Amygdala (tissue), 56 donors: ENCODE measurements at places on chromosomes 5 and 9.

DNA sequence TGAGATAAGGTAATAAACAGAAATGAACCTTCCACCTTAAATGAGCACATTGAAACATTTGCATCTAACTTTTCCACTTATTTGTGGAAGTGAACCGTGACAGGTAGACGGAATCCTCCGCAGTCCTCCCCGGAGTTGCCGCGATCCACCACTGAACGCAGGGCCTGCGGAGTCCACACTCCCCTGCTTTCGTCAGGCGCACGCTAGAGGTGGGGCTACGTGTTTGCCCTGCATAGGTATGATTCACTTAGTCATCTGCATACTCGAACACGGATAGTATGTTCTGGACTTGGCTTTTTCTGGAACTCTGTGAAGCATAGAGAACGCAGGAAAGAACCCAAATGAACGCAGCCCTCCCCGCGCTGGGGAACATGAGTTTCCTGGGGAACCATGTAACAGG is 272.8 kb upstream of the IRX4 start:
- no peak for DNase-seq

DNA sequence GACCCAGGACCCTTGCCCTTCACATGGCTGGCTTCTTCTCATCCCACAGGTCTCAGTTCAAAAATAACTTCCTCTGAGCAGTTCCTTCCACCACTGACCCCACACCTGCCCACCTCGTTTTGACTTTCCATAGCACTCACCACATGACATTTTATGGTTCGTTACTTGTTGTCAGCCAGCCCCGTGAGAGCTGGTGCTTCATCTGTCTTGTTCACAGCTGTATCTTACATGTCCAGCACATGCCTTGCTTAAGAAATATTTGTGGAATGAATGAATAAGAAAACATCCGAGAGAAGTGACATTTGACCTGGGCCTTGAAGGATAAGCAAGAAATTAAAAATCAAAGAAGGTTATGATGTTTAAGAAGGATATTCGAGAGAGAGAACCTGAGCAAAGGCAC is 193.9 kb downstream of the RFK start:
- no peak for DNase-seq

DNA sequence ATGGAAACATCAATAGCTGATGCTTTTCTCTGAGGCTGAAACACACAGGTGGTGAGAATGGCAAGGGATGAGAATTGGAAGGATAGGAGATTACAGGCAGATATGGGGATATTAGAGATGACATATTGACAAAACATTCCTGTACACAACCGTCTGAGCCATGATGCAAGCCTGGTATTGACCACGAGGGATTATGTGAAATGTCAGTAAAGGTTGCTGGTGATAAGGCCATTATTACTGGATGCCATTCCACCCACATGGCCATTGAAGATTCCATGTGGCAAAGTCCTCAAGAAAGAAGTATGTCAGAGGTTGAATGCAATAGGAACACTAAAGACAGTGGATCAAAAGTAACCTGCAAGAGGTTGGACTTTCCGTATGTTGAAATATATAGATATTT is 15.7 kb downstream of the GRAMD2B start:
- DNase-seq, result no peak

DNA sequence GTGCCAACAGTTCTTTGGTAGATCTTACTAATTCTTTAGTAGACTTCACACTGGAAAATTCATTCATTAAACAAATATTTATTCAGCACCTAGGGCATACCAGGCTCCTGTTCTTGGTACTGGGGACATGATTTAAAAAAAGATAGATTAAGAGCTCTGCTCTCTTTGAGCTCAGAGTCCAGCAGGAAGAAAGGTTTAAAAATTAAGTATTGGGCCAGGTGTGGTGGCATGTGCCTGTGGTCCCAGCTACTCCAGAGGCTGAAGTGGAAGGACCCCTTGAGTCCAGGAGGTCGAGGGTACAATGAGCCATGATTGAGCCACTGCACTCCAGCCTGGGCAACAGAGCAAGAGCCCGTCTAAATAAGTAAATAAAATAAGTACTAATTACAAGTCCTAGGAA is 41.4 kb downstream of the ENC1 start:
- no peak for DNase-seq

DNA sequence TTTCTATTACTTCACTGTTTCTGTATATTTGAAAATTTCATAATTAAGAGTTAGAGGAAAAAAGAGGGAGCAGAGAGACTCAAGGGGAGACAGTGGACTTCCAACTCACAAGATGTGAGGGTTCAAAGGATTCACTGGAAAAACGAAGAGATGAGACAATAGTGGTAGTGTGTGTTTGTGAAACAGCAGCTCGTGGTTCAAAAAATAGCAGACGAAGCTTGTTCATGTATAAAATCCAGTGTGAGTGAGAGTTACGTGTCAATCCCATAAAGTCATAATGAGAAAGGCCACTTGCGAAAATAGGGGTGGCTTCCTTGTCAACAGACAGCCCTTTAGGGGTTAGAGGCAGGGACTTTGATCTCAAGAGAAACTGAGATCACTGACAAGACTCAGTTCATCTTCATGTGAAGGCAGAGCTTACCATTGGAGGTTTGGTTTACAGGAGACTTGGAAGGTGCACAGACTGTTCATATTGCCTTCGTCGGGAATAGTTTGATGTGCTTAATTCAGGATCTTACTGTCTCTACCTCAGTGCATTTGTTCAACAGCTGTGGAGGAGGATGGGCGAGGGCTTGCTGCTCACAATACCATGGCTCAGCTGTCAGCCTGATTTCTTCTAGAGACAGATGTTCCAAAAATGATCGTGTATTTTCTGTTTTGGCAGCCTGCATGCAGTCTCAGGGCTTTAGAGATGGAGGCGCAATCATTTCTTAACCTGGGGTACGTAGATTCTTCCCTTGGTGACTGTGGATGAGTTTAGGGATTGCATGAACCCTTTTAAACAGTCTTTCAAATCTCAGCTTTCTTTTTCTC is 105.7 kb upstream of the KLF9 start:
- no peak for DNase-seq

GRCh38 chr5:153496835-153497234 is 6.4 kb downstream of the GRIA1 start:
- no peak for DNase-seq

DNA sequence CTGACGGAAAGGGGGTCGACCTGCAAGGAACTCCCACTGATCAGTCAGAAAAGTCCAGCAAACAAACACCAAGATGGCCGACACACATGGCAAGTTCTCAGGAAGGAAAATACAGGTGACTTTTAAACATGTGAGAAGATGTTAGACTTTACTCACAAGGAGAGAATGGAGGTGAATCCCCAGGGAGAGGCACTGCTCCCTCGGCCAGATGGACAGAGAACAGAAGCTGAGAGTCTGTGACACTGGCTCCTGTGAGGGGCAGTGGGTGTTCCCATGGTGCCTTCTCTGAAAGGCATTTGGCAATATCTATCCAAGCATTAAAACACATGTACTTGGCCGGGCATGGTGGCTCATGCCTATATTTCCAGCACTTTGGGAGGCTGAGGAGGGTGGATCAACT is 22.8 kb downstream of the COL5A1 start:
- DNase-seq, result no peak

DNA sequence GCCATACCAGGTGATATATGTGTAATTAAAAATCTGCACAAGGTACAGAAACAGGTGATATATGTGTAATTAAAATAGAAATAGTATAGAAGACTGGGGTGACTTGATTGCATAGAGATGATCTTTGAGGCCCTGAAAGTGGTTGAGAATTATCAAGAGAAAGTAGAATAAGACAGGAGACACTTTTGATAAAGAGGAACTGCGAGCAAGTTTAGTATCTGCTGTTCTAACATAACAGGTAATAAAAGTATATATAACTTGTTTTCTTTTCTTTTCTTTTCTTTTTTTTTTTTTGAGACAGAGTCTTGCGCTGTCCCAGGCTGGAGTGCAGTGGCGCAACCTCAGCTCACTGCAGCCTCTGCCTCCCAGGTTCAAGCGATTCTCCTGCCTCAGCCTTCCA is 5.4 kb downstream of the SNX2 start:
- no peak for DNase-seq

DNA sequence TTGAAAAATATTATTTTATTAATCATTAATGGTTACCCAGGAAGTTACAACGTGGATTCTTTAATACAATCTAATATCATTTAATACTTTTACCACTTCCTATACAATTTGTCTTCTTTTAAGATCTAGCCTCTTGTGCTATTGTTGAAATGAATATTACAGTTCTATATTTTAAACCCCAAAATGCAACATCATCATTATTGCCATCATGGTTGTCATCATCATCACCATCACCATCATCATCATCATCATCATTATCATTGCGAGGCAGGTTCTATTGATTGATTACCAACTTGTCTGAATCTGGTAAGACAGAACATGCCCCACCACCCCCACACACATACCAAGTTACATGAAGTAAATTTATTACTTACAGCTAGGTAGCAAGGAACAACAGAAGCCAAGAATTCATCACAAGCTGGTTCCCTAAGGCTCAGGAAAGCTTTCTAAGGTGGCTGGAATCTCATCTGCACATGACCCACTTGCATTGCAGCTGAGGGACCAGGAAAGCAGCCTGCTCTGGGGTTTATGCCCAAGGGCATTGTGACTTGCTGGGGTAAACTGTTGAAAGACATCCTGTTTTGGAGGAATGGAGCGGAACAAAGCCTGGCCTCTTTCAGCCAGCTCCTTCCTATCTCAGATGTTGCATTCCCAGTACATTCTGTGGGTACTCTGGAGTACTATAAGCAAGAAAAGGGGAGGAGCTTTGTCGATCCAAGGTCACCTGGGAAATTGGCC is 418.1 kb downstream of the PRR16 start:
- DNase-seq, result no peak

- DNase-seq, result no peak
Observed at GRCh38 chr9:93154293-93154903, 20.3 kb upstream of the NINJ1 start.

DNA sequence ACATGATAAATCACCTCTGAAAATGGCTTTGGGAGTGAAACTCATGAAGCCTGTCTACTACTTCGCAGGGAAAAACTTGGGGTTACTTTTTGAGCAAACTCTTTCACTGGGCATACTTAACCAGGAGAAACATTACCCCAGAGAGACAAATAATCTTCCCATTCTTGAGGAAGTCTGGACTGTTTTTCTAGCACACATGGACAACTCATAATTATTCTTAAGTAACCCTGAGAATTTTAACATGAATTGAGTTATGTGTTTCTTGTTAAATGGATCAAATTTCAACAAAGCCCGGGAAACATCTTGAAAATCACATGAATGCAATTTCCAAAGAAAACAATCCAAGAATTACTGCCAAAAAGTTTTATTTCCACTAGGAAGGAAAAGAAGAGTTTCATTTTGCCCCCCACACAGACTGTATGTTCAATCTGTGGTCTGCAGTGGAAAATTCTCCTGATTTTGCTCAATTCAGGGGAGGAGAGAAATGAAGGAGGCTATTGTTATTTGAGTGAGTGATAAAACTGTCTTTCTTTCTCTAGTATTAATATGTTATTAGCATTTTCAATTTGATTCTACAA is 564.8 kb upstream of the CLINT1 start:
- no peak for DNase-seq

DNA sequence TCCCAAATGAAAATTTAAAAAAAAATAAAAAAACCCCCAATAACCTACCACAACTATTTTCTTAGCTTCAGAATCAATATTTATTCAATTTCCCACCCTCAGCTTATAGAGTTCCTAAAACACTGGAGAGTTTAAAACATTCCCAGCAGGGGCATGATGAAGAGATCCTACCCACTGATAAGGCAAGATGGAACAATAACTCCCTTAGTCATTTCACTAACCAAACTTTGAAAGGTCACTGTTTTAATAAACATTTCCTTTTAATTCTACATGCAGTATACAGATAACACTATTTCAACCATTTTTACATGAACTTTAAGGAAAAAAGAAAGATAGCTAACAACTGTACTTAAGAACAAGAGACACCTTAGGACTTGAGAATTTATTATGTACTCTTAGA is 34.9 kb upstream of the ACOT12 start:
- no peak for DNase-seq

DNA sequence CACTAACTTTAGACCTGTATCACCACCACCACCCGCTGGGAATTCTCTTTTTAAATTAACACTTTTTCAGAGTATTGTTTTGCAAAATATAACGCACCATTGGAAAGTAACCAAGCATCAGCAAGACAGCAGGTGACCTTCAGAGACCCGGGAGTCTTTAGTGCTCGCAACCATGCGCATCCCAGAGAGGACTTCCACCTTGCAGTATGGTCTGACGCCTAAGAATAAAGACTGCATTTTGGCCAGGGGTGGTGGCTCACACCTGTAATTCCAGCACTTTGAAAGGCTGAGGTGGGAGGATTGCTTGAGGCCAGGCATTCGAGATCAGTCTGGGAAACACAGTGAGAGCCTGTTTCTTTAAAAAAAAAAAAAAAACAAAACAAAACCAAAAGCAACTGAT is 113.8 kb downstream of the MED27 start:
- DNase-seq, result no peak

DNA sequence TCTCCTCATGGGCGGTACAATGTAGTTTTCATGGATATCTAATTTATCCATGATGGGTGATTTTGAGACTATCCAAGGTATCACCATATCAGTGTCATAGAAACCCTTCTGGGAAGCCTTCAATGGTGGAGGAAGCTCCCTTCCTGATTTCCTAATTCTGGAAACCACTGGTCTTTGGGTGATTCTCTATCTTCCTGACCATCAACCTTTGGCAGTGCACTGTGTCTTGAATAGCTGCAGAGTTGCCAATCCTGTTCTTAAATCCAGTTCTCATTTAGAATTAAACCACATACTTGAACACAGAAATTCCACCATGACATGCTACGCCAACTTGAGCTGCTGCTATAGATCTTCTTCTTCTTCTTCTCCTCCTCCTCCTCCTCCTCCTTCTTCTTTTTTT is 161.7 kb upstream of the KLF9 start:
- no peak for DNase-seq

- no peak for DNase-seq
Observed at GRCh38 chr9:114155995-114156656, 789 bp downstream of the COL27A1 start.

GRCh38 chr5:172499287-172499686 is 45.0 kb upstream of the SH3PXD2B start:
- no peak for DNase-seq

GRCh38 chr5:157267025-157267424 is 1.1 kb downstream of the CYFIP2 start:
- no peak for DNase-seq

DNA sequence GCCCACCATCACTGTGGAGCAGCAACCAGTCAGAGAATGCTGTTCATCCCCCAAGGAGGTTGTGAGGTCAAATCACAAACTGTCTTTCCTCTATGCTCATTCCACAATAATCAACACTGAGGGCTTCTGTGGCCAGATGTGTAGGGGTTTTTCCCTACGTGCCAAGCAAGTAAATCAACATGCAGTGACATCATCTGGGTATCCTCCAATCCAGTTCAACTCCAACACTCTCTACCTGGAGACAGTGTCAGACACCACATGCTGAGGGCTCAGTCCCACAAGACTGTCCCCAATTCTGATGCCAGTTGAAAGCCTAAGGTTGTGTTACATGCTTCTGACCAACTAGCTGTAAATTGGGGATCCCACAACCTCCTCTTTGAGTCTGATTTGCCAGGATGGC is 57.3 kb upstream of the DMRT1 start:
- no peak for DNase-seq

DNA sequence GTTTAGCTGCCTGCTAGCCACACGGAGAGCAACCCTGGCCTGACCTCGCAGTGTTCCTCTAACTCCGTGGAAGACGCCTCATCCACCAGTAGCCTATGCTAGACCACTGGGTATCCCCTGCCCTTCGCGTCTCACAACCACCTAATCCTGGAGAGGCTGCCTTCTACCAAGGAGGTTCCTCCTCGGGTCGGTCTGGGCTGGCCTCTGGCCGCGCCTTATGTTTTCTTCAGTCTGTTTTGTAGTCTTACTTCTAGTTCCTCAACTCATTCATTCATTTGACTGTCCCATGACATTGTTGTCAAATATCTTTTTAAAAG is 1.6 kb upstream of the TPM2 start:
- DNase-seq, result no peak
